ENCODE measurements at places on chromosomes 7 and 10. TPM values are rescaled to one million over a fixed set of nuclear protein-coding genes. Genes with fewer than 3 reads are reported as not detected.

ACBD7 gene
- 0.72 TPM for total RNA-seq

METTL27 gene
- total RNA-seq: 8.7 TPM

ATG9B gene
- not detected for total RNA-seq

PROSER2 gene
- total RNA-seq: 6.9 TPM

DNAJC30 gene
- 2.9 TPM for total RNA-seq

OR6V1 gene
- total RNA-seq: not detected

APBB1IP gene
- total RNA-seq: 14.8 TPM

DNA sequence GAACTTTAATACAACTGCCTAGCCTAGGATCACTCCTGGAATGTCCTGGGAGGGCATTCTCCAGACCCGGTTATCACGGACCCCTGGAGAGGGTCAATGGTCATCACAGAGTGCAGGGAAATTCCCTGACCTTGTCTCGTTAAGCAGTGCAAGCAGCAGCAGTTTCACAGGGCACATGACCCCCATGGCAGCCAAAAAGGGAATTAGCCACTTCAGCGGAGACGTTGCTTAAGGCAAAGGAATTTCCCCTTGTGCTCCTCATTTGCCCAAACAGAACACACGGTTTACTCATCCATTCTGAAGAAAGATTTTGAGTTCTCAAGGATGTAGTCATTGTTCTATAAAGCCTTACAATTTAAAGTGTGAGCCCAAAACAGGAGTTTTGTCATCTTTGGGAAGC is 260.3 kb downstream of the SNX13 start:
- no peaks in the 10 kb centered on the region for H3K36me3 ChIP-seq
- DNase-seq: no peak

DNA sequence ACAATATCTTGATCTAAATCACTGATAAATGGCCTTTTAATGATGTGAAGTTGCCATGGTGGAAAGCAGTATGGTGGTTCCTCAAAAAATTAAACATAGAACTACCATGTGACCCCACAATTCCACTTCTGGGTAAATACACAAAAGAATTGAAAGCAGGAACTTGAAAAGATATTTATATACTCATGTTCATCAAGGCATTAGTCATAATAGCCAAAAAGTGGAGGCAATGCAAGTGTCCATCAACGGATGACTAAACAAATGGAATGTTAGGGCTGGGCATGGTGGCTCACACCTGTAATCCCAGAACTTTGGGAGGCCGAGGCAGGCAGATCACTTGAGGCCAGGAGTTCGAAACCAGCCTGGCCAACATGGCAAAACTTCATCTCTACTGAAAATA is 2.0 kb upstream of the DNAJC12 start:
- H3K27ac ChIP-seq: no peak overlapping the region
- H3K27me3 ChIP-seq: no peaks in the 10 kb centered on the region
- H3K4me1 ChIP-seq: peaks cover 6% of the 10 kb centered on the region
- peak; percentile 46 for DNase-seq
- no peak overlapping the region for H3K4me3 ChIP-seq

GRCh38 chr10:71283410-71283809 is 35.6 kb upstream of the SLC29A3 start:
- no peak for DNase-seq
- H3K4me3 ChIP-seq: no peak overlapping the region
- no peaks in the 10 kb centered on the region for H3K27me3 ChIP-seq
- no peak overlapping the region for H3K27ac ChIP-seq

GRCh38 chr10:85858776-85859515 is 507.6 kb downstream of the GRID1 start:
- H3K36me3 ChIP-seq: no peaks in the 10 kb centered on the region
- no peak overlapping the region for H3K27ac ChIP-seq
- no peaks in the 10 kb centered on the region for H3K27me3 ChIP-seq
- DNase-seq: no peak
- H3K4me1 ChIP-seq: no peaks in the 10 kb centered on the region

DNA sequence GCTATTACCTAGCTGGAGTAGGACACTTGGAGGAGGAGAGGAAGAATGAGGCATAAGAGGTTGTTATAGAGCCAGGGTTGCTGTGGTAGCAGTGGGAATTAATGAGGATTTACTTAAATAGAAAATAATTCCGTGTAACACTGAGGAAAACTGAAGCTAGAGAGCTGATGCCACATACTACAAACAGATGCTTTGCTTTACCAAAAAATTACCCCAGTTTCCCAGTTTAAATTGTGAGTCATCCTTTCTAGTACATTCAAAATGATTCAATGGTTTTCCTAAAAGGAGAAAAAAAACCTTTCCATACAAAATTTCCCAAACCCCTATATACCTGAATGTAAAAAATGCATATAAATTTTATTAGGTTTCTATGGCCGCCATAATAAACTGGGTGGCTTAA is 58.3 kb downstream of the ZNF518A start:
- H3K27ac ChIP-seq: peak overlapping the region; percentile 17
- no peaks in the 10 kb centered on the region for H3K27me3 ChIP-seq
- H3K4me1 ChIP-seq: peaks cover 7% of the 10 kb centered on the region
- no peak for DNase-seq
- H3K4me3 ChIP-seq: no peak overlapping the region

- no peaks in the 10 kb centered on the region for H3K36me3 ChIP-seq
- H3K4me1 ChIP-seq: peaks cover 37% of the 10 kb centered on the region
- no peaks in the 10 kb centered on the region for H3K27me3 ChIP-seq
- no peak overlapping the region for H3K4me3 ChIP-seq
- no peak for DNase-seq
Observed at GRCh38 chr10:25064401-25064800, 48.0 kb downstream of the THNSL1 start.

- no peaks in the 10 kb centered on the region for H3K36me3 ChIP-seq
- H3K4me1 ChIP-seq: no peaks in the 10 kb centered on the region
- no peak overlapping the region for H3K4me3 ChIP-seq
- DNase-seq: no peak
- no peak overlapping the region for H3K27ac ChIP-seq
- no peaks in the 10 kb centered on the region for H3K27me3 ChIP-seq
Observed at GRCh38 chr10:94738588-94738987, 23.9 kb upstream of the CYP2C19 start.

GRCh38 chr7:40507166-40507565 is 372.4 kb downstream of the SUGCT start:
- no peak overlapping the region for H3K27ac ChIP-seq
- H3K27me3 ChIP-seq: no peaks in the 10 kb centered on the region
- no peak overlapping the region for H3K4me3 ChIP-seq
- DNase-seq: no peak
- H3K36me3 ChIP-seq: no peaks in the 10 kb centered on the region

DNA sequence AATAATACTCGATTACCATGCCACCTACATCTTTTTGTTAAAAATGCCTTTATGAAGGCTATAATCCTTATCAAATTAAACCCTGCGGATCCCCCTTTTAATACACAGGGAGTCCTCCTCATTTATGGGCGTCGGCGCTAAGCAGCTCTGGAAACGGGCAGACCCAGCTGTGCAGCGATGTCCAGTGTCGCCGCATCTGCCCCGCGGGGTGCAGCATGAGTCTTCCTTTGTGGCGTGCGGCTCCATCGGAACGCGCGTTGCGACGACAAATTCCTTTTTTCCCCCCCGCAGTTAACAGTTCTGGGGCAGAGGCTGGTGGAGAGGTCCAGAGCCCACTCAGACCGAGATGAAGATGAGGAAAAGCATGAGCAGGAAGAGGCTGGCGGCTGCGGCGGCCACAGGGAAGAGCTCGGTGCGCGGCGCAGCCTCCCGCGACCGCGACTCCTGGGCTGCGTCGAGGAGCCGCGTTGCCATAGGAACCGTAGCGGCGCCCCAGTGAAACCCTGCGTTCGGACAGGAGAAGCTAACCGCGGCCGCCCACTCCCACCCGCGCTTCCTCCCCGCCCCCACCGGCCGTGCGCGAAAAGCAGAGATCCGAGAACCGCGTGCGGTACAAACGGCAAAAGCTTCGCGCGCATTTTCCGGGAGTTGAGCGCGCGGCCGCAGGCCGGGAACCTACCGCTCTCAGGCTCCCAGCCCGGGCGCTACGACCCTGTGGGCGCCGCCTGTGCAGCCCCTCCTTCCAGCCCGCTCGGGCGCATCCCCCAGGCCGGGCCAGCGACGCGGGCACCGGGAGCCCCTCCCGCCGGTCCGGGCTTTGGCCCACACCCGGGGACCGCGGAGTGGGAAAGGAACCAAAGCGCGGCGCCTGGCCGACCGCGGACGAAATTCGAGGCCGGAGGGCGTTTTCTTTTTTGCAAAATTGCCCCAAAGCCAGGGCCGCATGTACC is 130.6 kb downstream of the SPAG6 start:
- no peak for DNase-seq
- no peaks in the 10 kb centered on the region for H3K36me3 ChIP-seq
- H3K27me3 ChIP-seq: peaks cover 28% of the 10 kb centered on the region
- peak overlapping the region; percentile 65 for H3K4me3 ChIP-seq
- peaks cover 9% of the 10 kb centered on the region for H3K4me1 ChIP-seq
- H3K27ac ChIP-seq: no peak overlapping the region

GRCh38 chr10:49282879-49283341 is 16.1 kb upstream of the C10orf71 start:
- peaks cover 2% of the 10 kb centered on the region for H3K27me3 ChIP-seq
- H3K36me3 ChIP-seq: no peaks in the 10 kb centered on the region
- H3K4me3 ChIP-seq: no peak overlapping the region
- H3K27ac ChIP-seq: no peak overlapping the region
- H3K4me1 ChIP-seq: peaks cover 8% of the 10 kb centered on the region

DNA sequence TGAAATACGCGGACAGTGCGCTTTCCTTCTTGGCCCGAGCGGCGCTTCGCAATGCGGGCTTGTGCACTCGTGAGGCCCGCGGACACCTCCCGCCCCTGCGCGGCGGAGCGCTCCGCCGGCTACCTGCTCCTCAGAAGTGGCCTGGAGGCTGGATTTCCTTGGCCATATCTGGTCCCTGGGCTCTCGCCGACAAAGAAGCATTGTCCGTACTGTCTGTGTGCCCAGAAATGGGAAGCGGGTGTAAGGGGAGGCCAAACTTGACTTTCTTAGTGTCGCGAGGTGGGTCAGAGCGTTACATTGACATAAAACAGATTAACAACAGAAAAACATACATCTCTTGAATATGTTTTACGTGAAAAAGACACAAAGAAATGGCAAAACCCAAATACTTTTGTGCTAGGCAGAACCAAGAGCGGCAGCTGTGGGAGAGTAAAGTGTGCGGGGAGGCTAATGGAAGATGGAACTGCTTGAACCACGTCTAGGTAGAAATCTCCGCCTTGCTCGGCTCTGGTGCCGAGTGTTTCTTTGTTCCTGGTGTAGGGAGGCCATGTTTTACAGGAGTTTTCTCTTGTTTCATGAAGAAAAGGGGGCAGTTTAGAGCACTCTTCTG is 1.4 kb downstream of the LANCL2 start:
- peaks cover 17% of the 10 kb centered on the region for H3K4me1 ChIP-seq
- peak; percentile 59 for DNase-seq
- H3K27me3 ChIP-seq: no peaks in the 10 kb centered on the region

GRCh38 chr10:129859536-129859935 is 104.5 kb downstream of the EBF3 start:
- no peak overlapping the region for H3K4me3 ChIP-seq
- H3K27me3 ChIP-seq: no peaks in the 10 kb centered on the region
- H3K27ac ChIP-seq: no peak overlapping the region
- peaks cover 43% of the 10 kb centered on the region for H3K36me3 ChIP-seq

DNA sequence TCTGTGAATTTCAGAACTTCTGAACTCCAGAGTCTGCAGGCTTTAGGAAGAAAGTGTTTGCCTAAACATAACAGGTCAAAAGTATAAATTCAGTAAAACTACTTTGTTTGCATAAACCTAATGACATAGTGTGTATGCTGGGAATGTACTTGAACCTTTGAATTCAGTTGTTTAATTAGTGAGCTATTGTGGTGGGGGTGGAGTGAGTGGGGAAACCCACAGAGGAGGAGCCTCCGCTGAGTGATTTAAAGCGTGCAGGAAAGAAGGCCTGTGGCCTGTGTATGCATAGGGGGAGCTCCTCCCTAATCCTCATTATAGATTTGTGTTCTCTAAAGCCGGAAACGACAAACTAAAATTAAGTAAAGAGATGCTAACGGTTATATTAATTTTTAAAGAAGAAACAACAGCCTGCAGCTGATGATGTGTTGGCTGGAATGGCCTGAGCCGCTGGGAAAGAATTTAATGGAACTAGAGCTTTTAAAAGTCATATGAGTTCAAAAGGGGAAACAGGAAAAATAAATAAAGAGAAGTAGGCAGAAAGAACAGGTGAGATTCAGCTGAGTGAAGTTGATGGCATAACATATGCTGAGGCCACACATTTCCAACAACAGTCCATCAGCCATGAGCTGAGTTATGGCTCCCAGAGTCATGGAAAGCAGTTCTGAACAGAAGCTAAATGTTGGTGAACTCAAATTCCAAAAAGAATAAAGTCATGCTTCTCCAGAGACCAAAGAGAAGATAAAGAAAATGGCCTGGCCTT is 595.0 kb downstream of the GRM8 start:
- no peaks in the 10 kb centered on the region for H3K27me3 ChIP-seq
- no peaks in the 10 kb centered on the region for H3K36me3 ChIP-seq
- no peak overlapping the region for H3K27ac ChIP-seq

DNA sequence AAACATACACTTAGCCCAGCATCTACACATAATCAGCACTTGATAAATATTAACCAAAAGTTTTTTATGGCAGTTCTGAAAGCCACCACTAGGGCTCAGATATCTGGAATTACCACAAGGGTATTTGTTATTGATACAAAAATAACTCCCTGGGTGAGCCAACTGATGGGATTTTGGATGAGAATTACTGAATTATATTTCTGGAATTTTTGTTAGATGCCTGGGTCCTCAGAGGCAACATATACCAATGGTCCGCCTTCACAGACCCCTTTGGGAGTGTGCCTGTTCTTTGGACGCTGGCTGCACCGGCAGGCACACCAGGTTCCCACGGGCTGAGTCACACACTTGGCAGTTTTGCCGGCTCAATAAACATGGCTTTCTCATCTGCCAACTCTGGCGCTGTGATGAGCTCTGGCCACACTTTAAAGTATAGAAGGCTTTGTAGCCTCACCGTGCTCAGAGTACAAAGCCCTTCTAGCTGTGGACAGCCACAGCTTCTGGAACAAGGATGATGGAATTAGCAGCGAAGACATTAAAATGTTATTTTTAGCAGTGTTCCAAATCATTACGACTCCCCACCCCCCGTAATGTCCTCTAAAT is 24.5 kb upstream of the EEPD1 start:
- peak; percentile 91 for DNase-seq
- peak overlapping the region; percentile 85 for H3K27ac ChIP-seq
- H3K27me3 ChIP-seq: peaks cover 3% of the 10 kb centered on the region
- no peaks in the 10 kb centered on the region for H3K36me3 ChIP-seq

DNA sequence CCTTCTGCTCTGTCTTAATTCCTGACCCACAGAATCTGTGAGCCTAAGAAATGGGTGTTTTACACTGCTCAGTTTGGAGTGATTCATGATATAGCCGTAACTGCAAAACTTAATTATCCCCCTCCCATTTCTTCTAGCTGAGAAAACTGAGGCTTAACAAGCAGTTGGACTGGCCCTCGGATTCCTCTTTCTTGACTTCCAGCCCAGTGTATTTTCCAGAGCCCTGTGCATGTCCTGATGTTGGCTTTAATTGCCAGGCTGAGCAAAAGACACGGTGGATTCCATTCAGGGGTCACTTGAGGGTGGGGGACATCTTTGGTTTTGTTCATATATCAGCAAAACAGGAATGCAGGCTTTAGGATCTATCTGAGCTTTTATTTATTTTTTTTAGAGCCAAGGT is 489.8 kb downstream of the TYW1 start:
- no peaks in the 10 kb centered on the region for H3K4me1 ChIP-seq
- no peaks in the 10 kb centered on the region for H3K36me3 ChIP-seq
- no peak overlapping the region for H3K4me3 ChIP-seq
- no peaks in the 10 kb centered on the region for H3K27me3 ChIP-seq

GRCh38 chr7:30437823-30438574 is 40.6 kb downstream of the NOD1 start:
- H3K4me1 ChIP-seq: peaks cover 6% of the 10 kb centered on the region
- no peak overlapping the region for H3K4me3 ChIP-seq
- H3K27ac ChIP-seq: no peak overlapping the region
- DNase-seq: no peak
- H3K27me3 ChIP-seq: no peaks in the 10 kb centered on the region

Measured in osteoblast (primary cell).